Vagina (tissue), 2 donors: ENCODE measurements at places on chromosomes 11 and 22.

GRCh38 chr11:65492387-65492636, 6.5 kb upstream of the MALAT1 start:
- no peak overlapping the region for H3K4me3 ChIP-seq
- DNase-seq, result no peak
- H3K27ac ChIP-seq, result peak overlapping the region; percentile 100
- H3K4me1 ChIP-seq, result peaks cover 92% of the 10 kb centered on the region
- no peaks in the 10 kb centered on the region for H3K27me3 ChIP-seq
- H3K36me3 ChIP-seq, result no peaks in the 10 kb centered on the region

GRCh38 chr11:107713009-107713408, 1.2 kb upstream of the SLN start:
- H3K27me3 ChIP-seq, result no peaks in the 10 kb centered on the region
- H3K4me1 ChIP-seq, result no peaks in the 10 kb centered on the region
- no peak overlapping the region for H3K27ac ChIP-seq

DNA sequence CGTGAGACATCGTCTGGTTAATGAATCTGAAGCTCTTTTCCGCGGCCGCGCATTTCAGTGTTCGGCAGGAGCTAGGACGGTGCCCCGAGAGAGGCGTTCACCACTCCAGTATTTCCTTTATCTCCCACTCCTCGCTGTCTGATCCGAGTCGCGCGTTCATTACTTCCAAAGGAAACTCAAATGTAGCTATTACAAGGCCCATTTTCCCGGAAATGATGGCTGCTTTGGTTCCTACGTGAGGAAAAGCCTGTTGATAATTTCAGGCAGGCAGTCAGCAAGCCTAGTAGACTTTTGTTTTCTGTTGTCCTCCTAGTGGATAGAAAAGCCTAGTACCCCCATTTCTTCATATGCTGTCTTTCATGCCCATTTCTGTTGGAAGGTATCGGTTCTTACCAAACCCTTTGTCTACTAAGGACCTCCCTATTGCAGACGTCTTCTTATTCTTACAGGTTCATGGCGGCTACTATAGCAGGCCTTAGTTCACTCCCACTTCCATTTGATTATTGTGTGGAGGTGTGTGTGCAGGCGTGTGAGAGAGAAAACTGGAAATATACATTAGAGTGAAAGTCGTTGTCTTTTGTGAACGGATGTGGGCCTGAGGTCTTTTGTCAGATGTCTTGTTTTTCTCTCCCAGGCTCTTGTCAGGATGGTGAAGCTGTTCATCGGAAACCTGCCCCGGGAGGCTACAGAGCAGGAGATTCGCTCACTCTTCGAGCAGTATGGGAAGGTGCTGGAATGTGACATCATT, 737 bp downstream of the RBM4 start:
- H3K27me3 ChIP-seq, result no peaks in the 10 kb centered on the region
- H3K27ac ChIP-seq, result peak overlapping the region; percentile 82
- H3K36me3 ChIP-seq, result peaks cover 38% of the 10 kb centered on the region
- no peak for DNase-seq
- H3K4me3 ChIP-seq, result peak overlapping the region; percentile 77
- peaks cover 74% of the 10 kb centered on the region for H3K4me1 ChIP-seq

GRCh38 chr11:58928107-58928499, 11.2 kb upstream of the GLYATL1 start:
- H3K27ac ChIP-seq, result no peak overlapping the region
- no peaks in the 10 kb centered on the region for H3K4me1 ChIP-seq
- H3K36me3 ChIP-seq, result no peaks in the 10 kb centered on the region
- no peak for DNase-seq
- H3K27me3 ChIP-seq, result no peaks in the 10 kb centered on the region
- no peak overlapping the region for H3K4me3 ChIP-seq

- H3K4me3 ChIP-seq, result no peak overlapping the region
- H3K4me1 ChIP-seq, result no peaks in the 10 kb centered on the region
- no peak overlapping the region for H3K27ac ChIP-seq
- DNase-seq, result no peak
- H3K27me3 ChIP-seq, result no peaks in the 10 kb centered on the region
- H3K36me3 ChIP-seq, result no peaks in the 10 kb centered on the region
These were observed 118.3 kb upstream of the LMO1 start for GRCh38 chr11:8381871-8382396.
